ENCODE measurements at places on chromosomes 7 and 10. TPM values are rescaled to one million over a fixed set of nuclear protein-coding genes. Genes with fewer than 3 reads are reported as not detected.

Gene FRAT1
- 2.1 TPM for total RNA-seq

Gene XRCC2
- 5.2 TPM for total RNA-seq

Gene LIPN
- not detected for total RNA-seq

Gene ANKRD2
- 1.8 TPM for total RNA-seq

Gene SLC35G1
- total RNA-seq, result 3.2 TPM

Gene PEX1
- total RNA-seq, result 12.4 TPM

Gene RTKN2
- total RNA-seq, result 1.6 TPM

Gene KLF14
- not detected for total RNA-seq

Gene SPDYE6
- not detected for total RNA-seq

Gene SPDYE2
- 0.22 TPM for total RNA-seq

Gene DGKI
- 1.4 TPM for total RNA-seq

Gene ZFYVE27
- total RNA-seq, result 25.7 TPM

Gene LGI1
- total RNA-seq, result not detected

Gene RBP3
- total RNA-seq, result not detected

Gene MSS51
- total RNA-seq, result 2.4 TPM
